ENCODE measurements at places on chromosomes 5 and 9.

- no peak for DNase-seq
Measured at GRCh38 chr9:93480262-93480661, 26.9 kb upstream of the FAM120AOS start.

- no peak for DNase-seq
Measured at GRCh38 chr5:31563216-31563615, 31.1 kb downstream of the C5orf22 start.

DNA sequence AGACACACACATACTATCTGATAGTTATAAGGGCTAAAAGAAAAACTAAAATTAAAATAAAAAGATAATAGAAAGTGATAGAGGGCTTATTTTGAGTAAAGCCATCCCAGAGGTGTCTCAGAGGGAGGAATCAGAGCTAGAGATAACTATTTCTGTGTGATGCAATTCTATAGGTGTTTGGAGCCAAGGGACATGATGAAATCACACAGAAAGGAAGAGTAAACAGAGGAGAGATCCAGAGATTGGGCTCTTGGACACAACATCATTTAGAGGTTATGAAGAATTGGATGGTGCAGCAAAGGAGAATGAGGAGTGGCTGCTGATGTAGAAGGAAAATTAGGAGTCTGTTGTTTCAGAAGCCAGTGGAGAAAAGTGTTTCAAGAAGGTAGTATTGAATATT, 393.5 kb downstream of the DIRAS2 start:
- no peak for DNase-seq

- no peak for DNase-seq
Measured at GRCh38 chr5:4204276-4205141, 608.9 kb downstream of the IRX1 start.

DNA sequence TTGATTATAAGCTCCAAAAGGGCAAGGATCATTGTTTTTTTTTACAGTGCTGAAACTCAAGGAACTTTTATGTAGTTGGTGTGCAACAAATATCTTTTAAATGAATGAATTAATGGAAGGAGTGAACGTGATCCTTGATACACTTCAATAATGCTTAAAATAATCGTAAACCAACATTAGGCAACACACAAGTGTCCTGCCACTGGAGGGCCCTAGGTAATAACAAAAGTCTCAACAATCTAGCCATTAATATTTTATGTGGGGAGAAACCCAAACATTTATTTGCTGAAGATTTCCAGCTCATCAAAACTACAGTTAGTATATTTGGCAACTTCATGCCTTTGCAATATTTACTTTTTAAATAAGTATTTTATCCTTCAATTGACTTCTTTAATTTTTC, 309.0 kb upstream of the FBXL7 start:
- no peak for DNase-seq

GRCh38 chr5:132102101-132102701, 28.6 kb downstream of the CSF2 start:
- DNase-seq: no peak

DNA sequence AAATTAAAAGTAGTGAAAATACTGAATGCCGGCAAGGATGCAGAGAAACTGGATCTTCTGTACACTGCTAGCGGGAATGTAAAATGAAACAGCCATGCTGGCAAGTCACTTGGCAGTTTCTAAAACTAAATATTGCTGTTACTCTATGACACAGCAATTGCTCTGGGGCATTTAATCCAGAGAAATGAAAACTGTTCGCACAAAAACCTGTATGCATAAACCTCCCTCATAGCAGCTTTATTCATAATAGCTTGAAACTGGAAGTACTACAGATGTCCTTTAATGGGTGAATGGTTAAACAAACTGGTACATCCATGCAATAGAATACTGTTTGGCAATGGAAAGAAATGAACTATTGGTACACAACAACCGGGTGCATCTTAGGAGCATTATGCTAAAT, 167.2 kb downstream of the ARHGAP26 start:
- DNase-seq: no peak

DNA sequence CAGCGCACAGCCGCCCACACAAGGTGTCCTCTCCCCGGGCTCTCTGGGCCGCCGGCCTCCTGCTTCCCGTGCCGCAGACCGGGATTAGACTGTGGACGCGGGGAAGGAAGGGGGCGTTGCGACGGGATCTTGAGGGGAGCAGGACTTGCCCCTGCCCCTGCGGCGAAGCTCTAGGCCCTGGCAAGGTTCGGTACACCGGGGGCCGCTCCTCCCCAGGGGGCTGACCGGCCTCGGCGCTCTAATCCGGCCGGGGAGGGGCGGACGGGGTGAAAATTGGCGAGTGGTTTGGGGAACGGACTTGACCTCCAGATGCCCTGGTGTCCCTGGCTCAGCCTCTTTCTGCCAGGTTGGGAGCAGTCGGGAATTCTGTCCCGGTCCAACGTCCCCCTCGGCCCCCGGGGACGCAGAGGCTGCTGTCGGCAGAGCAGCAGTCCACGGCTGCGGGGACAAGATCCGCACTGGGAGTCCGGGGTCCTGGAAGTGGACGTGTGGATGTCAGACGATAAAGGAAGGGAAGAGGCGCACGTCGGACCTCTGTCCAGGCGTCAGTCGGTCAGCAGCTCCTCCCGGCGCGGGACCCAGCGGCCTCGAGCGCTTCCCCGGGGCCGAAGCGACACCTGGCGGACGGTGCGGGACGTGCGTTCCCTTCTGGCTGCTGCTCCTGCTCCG, 1.9 kb upstream of the CNTFR start:
- peak; percentile 72 for DNase-seq

- no peak for DNase-seq
Measured at GRCh38 chr5:38509185-38509584, 47.3 kb downstream of the LIFR start.

DNA sequence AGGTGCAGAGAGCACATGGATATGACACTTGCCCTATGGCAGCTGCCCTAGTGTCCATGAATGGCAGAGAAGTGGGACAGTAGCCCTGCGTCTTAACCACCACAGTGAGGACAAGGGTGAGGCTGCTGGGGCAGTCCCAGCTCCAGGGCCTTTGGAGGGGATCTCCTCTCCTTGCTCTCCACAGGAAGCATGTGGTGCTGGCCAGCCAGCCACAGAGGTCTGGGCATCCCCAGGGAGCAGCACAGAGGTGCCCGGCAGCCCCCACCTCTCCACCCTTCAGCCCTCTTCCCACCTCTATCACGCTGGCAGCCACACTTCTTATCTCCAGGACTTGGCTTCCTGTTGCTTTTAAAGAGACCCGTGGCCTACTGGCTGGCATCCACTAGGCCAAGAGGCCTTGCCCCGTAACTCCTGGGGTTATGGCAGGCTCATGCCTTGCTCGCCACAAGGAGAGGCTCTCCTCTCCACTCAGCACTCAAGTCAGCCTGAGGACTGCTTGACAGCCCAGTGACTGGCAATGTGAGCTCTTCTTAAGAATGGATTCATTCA, 21.9 kb downstream of the CSF2 start:
- DNase-seq: no peak

DNA sequence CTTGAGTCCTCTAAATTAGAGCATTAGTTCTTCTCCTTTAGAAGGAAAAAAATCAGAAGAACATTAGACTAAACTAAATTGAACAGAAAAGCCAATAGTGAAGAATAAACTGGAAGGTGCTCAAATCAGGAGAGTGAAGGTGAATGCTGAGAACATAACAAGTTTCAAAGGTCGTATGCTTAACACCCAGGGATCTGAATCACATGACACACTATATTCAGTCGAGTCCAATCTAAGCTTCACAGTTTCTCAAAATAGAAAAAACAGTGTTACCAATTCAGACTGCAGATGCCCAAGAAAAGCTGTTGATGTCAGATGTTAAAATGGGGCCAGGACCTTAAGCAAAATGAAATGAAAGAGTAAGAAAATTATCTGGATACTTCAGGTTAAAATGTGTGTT, 614.5 kb downstream of the EFNA5 start:
- DNase-seq: no peak

DNA sequence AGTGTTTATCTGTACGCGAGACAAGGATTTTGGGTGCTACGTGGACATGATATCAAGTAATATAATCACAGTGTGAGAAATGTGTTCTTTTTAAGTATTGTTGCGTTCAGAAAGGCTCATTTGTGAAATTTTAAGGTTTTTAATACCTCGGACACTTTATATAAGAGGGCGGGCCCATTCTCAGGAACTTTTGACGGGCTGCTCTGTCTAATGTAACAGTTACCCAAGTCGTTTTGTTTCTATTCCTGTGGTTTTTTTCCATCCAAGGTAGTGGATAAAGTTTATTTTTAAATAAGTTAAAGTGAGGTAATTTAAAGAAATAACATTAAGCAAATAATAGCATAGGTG, 525 bp downstream of the SRP19 start:
- no peak for DNase-seq

DNA sequence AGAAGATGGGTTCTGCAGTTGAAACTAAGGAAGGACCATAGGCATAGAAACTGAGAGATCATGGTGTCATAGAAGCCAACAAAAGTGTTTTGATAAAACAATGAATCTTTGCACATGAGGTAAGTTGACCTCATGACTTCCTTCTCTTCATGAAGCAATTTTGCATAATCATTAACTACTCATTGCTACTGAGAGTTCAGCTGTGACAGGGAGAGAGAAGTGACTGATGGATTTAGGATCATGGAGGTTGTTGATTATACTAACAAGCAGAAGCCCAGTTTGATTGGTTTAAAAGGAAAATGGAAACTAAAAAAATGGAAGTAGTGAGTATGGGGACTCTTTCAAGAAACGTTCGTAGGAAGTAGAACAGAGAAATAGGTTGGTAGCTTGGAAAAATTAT, 51.2 kb downstream of the PARP8 start:
- no peak for DNase-seq

DNA sequence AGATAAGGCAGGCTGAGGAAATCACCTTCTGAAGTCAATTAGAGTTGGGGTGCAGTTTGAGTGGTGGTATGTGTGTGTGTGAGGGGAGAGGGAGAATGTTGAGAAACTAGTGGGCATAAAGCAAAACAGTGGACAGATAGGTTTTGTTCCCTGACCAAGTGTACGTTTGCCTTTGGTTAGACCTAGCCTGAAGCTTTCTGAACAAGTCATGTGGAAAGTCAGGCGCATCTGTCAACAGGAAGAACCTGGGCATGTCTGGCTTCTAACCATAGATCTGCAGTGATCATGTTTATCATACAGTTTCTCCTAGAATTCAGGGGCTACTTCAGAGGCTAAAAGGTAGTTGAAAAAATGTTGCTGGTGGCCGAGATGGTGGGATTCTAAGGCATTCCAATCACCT, 143.2 kb upstream of the PCA3 start:
- DNase-seq: no peak

DNA sequence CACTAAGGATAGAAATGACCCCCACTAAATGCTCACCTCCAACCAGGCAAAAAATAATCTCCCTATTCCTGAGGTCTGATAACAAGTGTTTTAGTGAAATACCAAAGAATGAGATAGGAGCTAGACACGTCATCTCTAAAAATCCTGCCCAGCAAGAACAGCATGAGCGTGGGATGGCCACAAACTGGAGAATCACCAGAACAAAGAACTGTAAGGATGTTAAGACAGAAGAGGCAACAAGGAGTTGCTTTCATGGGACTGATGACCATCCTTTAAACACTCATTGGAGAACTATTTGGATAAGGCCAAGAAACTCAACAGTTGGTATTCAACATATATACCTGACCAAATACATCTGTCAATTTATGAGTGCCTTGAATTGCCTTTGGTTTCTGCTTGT, 113.7 kb downstream of the RASEF start:
- no peak for DNase-seq

DNA sequence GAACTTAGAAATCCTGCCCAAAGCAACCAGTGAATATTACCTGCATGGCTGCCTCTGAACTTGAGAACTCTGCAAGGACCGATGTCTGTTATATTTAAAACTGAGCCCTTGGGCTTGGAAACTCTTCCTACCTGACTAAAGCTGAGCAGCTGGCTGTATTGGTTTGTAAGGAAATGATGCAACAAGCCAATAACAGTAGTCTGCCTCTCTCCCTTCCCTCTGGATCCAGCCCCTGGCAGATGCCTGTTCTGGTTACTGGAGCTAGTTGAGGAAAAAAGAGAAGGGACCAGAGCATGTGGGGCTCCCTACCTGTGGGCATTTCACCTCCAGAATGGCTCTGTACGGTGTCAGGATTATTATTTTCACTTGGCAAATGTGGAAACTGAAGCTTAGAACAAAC, 34.7 kb downstream of the SH3RF2 start:
- no peak for DNase-seq

- no peak for DNase-seq
Measured at GRCh38 chr9:16688814-16689213, 181.7 kb downstream of the BNC2 start.

GRCh38 chr9:127349483-127350113, 47.4 kb upstream of the SLC2A8 start:
- no peak for DNase-seq

DNA sequence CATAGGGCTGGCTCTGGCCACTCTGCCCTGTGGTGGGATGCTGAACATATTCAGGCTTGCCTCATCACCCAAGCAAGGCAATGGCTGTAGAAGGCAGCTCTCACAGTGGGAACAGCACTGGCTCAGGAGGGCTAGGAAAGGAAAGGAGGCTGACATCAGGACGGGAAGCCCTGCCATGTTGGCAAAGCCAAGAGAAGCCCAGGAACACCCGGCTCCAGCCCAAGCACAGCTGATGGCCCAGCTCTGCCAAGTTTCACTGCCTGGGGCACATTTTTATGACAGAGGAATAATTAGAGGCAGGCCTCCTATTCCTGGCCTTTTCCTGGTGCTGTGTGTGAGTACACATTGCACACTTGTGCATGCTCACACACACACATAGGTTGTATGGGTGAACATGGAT, 163.6 kb upstream of the SMIM23 start:
- DNase-seq: no peak

DNA sequence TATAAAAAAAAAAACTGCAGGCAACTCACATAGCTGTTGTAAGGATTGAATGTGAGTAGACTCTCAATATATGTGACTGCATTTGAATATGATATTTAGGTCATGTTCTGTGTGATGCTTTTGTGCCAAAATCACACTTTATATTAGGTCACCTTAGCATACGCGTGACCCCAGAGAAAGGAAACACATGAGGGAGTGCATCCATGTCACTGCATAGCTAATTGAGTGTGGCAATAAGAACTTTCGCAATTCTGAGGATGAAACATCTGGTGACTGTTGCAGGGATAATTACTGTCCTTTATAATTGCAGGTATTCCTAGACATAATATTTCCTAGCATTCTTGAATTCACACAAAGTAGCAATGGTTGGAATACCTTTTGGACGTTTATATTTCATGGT, 459.5 kb upstream of the KLF4 start:
- DNase-seq: no peak

GRCh38 chr9:11973511-11973910, 719.7 kb upstream of the TYRP1 start:
- no peak for DNase-seq

DNA sequence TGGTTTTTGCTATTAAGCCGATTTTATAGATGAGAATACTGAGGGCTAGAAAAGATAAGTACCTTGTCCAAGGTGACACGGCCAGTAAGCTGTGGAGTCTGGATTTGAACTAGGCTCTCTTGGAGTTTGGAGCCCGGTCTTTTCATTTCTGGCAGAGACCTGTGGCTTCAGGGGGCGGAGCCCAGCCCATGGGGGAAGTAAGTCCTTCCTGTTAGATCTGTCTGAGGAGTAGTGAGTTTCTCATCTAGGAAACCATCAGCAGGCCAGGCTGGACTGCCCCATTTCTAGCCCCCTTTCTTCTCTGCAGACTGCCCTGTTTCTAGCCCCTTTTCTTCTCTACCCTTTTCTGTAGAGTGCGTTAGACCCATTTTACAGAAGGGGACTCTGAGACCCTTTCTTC, 521 bp upstream of the PTGS1 start:
- no peak for DNase-seq

All from stimulated activated CD8-positive, alpha-beta memory T cell treated with anti-CD3 and anti-CD28 coated beads, Interleukin-2, amount 100 ng/mL, for 48 hours (primary cell).